ENCODE measurements at places on chromosomes 4 and X. TPM values are rescaled to one million over a fixed set of nuclear protein-coding genes. Genes with fewer than 3 reads are reported as not detected.

Gene LDB2
- total RNA-seq: not detected

- no peak for DNase-seq
Measured at GRCh38 chr4:53617101-53617680, 25.9 kb upstream of the LNX1 start.

Gene PROM1
- 2.5 TPM for total RNA-seq

- no peak for DNase-seq
Measured at GRCh38 chr4:182788201-182788600, 129.0 kb downstream of the DCTD start.

GRCh38 chr4:140103676-140104075 lies 50.3 kb downstream of the MAML3 start:
- DNase-seq: no peak

DNA sequence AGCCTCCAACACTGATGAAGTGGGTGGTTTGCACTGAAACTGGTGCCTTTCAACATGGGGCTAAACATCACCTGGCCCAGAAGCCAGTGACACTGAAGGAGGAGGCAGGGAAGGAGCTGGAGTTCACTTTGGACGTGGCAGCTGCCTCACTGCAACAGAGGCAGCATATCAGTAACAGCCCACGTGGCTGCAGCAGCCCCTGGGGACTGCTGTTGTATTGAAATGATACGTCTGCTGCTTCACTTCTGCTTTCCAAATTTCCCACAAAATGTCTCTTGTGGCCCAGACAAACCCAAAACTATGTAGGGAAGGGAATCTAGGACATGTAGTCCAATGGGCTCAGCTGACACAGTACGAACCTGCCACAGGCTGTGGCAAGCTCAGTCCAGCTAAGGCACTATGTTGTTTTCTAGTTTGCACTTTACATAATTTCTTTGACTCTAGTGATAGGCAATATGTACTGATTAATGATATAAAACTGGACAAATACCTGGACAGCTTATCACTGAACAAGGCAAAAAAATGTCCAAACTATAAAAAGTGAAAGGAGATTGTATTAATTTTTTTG lies 84.7 kb upstream of the RAPGEF2 start:
- no peak for DNase-seq

All from HepG2 (cell line).